ENCODE measurements at places on chromosomes 1 and 21. TPM values are rescaled to one million over a fixed set of nuclear protein-coding genes. Genes with fewer than 3 reads are reported as not detected.

- DNase-seq = no peak
- H3K4me3 ChIP-seq = no peak overlapping the region
- no peak overlapping the region for H3K27ac ChIP-seq
- H3K4me1 ChIP-seq = peaks cover 4% of the 10 kb centered on the region
- H3K27me3 ChIP-seq = peaks cover 19% of the 10 kb centered on the region
Measured at GRCh38 chr1:40312238-40313205, 4.6 kb downstream of the COL9A2 start.

GRCh38 chr1:154221278-154222001, 685 bp downstream of the UBAP2L start:
- H3K4me3 ChIP-seq = peak overlapping the region; percentile 88
- H3K36me3 ChIP-seq = peaks cover 4% of the 10 kb centered on the region
- peak overlapping the region; percentile 93 for H3K27ac ChIP-seq
- H3K4me1 ChIP-seq = peaks cover 7% of the 10 kb centered on the region
- peak; percentile 83 for DNase-seq

- no peaks in the 10 kb centered on the region for H3K36me3 ChIP-seq
- no peak overlapping the region for H3K27ac ChIP-seq
- H3K27me3 ChIP-seq = no peaks in the 10 kb centered on the region
- no peak overlapping the region for H3K4me3 ChIP-seq
Measured at GRCh38 chr21:38777531-38777930, 28.2 kb upstream of the ETS2 start.

GRCh38 chr21:16081304-16081703, 351.5 kb downstream of the USP25 start:
- H3K4me1 ChIP-seq = no peaks in the 10 kb centered on the region
- DNase-seq = no peak
- no peaks in the 10 kb centered on the region for H3K36me3 ChIP-seq

DNA sequence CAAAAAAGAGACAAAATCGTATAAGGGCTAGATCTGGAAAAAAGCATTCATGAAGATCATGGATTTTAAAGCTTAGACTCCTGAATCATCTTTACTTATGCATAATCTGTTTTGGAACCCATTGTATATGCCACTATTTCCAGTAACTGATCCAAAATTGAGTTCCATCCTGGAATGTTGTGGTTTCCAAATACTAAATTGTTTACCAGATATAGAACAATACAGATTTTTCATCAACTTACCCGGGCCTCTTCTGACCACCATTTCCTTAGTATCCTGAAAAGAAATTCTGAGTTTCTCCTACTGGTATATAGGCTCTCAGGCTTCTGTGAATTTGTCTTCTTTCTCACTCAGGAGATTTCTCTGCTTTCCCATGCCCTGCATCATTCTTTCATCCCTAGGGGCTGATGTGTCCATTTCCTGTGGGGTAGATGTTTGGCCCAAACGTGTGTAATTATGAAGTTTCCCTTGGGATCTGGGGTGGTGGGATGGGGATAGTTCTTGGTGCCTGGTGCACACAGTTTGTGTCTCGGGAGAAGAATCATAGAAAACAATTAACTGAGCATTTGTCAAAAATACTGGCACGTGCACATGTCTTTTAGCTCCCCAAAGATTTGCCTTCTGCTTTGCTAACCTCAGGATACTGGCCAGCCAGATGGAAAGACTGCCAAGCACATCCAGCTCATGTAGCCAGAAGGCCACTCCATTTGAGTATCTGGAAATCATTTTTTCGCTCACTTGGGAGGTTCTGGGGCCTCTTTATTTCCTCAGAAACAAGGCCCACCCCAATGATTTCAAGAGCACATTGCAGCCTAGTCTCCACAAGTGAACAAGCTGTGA, 127.8 kb downstream of the NTMT2 start:
- no peak for DNase-seq
- H3K36me3 ChIP-seq = no peaks in the 10 kb centered on the region
- no peaks in the 10 kb centered on the region for H3K27me3 ChIP-seq
- no peak overlapping the region for H3K4me3 ChIP-seq

- peaks cover 97% of the 10 kb centered on the region for H3K27me3 ChIP-seq
- H3K4me1 ChIP-seq = no peaks in the 10 kb centered on the region
- no peak overlapping the region for H3K27ac ChIP-seq
- H3K36me3 ChIP-seq = no peaks in the 10 kb centered on the region
- no peak overlapping the region for H3K4me3 ChIP-seq
Measured at GRCh38 chr1:50424045-50424883, 1.0 kb upstream of the DMRTA2 start.

GRCh38 chr1:24575905-24576587, 20.2 kb downstream of the NCMAP start:
- no peak overlapping the region for H3K27ac ChIP-seq
- no peak overlapping the region for H3K4me3 ChIP-seq
- no peak for DNase-seq
- H3K4me1 ChIP-seq = no peaks in the 10 kb centered on the region
- H3K27me3 ChIP-seq = no peaks in the 10 kb centered on the region

DNA sequence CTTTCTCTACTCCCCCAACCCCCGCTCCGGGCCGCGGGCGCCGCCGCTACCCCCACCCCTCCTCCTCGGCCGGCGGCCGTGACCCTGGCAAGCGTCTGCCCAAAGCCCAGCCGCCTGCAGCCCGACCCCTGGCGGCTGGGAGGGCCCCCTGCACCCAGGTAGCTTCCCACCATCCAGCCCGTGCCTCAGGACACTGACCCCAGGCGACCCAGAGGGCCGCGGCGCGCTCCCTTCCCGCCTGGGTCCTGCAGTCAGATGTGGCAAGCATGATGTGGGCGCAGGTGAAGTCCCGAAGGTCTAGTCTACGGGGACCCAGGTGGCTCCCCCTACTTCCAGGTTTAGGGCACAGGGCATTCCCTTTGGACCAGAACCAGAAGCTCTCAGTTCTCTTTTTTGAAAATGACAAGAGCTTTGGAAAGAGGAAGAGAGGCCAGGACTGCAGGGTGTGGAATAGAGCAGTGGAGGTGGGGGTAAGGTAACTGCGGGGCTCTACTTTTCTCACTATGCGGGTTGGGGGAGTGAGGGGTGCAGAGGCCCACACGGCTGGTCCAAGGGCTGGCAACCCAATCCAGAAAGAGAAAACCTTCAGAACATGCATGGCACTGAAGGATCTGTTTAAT, at the start of gene DENND4B:
Gene DENND4B, minus strand, starts transcription at position 97 of the 620 bp plus-strand sequence. CDS start 2,344 bp downstream, outside the sequence.
- H3K4me3 ChIP-seq = peak within 1 kb of the TSS; percentile 86
- no peaks in the 10 kb centered on the region for H3K27me3 ChIP-seq
- peaks cover 18% of the 10 kb centered on the region for H3K36me3 ChIP-seq
- H3K4me1 ChIP-seq = peaks cover 4% of the 10 kb centered on the region

DNA sequence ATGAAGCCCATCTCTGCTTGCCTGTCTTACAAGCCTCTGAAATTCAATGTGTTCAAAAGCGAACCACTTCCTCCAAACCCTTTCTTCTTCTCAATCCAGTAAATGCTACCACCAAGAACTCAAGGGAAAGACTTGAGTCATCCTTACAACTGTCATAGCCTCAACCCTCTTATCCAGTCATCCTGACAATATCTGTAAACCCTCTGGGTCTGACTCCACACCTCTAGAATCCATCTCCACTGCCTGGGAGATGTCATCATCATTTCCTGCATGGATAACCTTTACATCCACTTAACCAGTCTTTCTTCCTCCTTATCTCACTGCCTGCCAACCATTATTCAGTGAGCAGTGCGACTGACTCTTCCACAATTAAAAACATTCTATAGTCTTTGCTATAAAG, 441.1 kb downstream of the SETD4 start:
- H3K27ac ChIP-seq = no peak overlapping the region
- H3K4me1 ChIP-seq = no peaks in the 10 kb centered on the region
- H3K36me3 ChIP-seq = no peaks in the 10 kb centered on the region
- no peaks in the 10 kb centered on the region for H3K27me3 ChIP-seq
- no peak overlapping the region for H3K4me3 ChIP-seq

DNA sequence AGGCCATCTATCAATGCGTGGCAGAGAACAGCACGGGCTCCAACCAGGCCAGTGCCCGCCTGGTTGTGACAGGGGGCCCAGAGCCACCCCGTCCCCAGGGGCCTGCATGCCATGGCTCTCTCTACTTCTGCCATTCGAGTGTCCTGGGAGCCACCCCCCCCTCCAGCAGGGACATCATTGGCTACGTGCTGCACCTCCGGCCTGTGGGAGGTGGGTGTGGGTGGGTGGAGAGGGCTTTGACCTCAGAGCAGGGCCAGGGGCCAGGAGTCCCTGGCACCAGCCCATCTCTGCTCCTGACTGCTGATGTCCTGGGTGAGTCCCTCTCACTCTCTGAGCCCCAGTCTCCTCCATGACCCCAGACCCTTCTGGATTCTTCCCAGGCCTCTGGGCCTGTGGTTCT, 25.3 kb downstream of the SLC27A3 start:
- no peaks in the 10 kb centered on the region for H3K36me3 ChIP-seq
- peaks cover 2% of the 10 kb centered on the region for H3K4me1 ChIP-seq
- no peak overlapping the region for H3K27ac ChIP-seq
- no peak overlapping the region for H3K4me3 ChIP-seq

DNA sequence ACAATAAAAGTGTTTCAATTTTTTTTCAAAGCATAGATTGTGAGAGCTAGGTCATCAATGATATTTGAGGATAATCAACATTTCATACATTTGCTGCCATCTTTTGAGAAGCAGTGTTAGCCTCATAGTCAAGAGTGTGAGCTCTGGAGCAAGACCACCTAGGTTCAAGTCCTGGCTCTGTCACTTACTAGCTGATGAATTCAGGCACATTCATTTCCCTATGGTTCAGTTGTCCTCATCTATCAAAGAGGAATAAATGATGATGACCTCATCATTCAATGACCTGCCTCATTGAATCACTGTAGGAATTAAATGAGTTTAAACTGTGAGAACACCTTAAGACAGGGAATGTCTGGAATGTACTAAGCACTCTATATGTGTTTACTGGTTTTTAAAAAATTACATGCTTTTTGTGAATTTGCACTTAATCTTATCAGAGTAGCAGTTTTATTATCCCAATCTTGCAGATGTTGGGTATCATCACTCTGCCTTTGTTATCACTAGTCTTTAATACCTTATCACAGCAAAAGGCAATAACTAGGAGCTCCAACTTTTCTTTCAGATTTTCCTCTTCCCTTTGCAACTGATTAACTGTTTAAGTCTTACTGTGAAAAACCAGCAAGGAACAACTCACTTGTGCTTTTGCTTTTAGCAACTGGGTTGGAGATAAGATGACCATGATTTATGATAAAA, 47.4 kb downstream of the SLC30A10 start:
- no peaks in the 10 kb centered on the region for H3K4me1 ChIP-seq
- H3K27me3 ChIP-seq = no peaks in the 10 kb centered on the region
- peak; percentile 5 for DNase-seq
- H3K27ac ChIP-seq = no peak overlapping the region
- no peak overlapping the region for H3K4me3 ChIP-seq

- H3K36me3 ChIP-seq = no peaks in the 10 kb centered on the region
- no peaks in the 10 kb centered on the region for H3K27me3 ChIP-seq
- H3K27ac ChIP-seq = no peak overlapping the region
- H3K4me3 ChIP-seq = no peak overlapping the region
- H3K4me1 ChIP-seq = peaks cover 3% of the 10 kb centered on the region
Measured at GRCh38 chr1:204169858-204170257, 3.7 kb upstream of the REN start.

- H3K27me3 ChIP-seq = peaks cover 3% of the 10 kb centered on the region
- no peak overlapping the region for H3K4me3 ChIP-seq
- H3K36me3 ChIP-seq = no peaks in the 10 kb centered on the region
- no peak overlapping the region for H3K27ac ChIP-seq
- no peak for DNase-seq
Measured at GRCh38 chr1:6409053-6409452, 10.7 kb downstream of the HES2 start.

- H3K27me3 ChIP-seq = no peaks in the 10 kb centered on the region
- H3K36me3 ChIP-seq = no peaks in the 10 kb centered on the region
- no peak for DNase-seq
Measured at GRCh38 chr21:45742247-45742646, 98.7 kb downstream of the PCBP3 start.

DNA sequence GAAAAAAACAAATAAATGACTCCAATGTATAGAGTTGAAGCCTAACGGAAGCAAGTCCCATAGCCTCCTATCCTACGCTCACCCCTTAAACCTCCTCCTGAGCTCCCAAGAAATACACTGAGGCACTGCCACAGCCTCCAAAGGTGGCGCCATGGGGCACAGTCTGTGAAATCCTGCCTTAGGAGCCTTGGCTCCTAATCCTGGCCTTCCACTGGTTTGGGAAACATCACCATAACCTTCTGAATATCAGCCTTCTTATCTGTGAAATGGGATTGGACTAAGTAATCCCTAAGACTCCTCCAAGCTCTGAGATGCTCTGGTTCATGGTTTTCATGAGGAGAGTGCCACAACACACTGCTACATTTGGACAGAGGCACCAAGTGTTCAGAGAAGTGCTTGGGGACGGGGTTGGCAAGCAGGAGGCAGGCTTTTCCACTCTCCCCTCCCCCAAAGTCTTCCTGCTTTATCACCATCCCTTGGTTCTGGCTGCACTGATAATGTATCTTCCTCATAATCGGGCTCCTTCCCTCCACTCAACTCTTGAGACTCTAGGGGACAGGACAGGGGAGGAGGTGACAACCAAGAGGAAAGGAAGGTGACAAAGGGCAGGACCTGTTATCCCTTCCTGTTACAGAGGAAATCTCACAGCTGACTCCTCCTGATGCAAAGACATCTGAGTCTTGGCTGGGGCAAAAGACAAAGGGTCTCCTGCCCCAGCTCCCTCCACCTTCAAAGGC, 2.7 kb downstream of the SLAMF7 start:
- no peaks in the 10 kb centered on the region for H3K4me1 ChIP-seq
- no peak for DNase-seq

DNA sequence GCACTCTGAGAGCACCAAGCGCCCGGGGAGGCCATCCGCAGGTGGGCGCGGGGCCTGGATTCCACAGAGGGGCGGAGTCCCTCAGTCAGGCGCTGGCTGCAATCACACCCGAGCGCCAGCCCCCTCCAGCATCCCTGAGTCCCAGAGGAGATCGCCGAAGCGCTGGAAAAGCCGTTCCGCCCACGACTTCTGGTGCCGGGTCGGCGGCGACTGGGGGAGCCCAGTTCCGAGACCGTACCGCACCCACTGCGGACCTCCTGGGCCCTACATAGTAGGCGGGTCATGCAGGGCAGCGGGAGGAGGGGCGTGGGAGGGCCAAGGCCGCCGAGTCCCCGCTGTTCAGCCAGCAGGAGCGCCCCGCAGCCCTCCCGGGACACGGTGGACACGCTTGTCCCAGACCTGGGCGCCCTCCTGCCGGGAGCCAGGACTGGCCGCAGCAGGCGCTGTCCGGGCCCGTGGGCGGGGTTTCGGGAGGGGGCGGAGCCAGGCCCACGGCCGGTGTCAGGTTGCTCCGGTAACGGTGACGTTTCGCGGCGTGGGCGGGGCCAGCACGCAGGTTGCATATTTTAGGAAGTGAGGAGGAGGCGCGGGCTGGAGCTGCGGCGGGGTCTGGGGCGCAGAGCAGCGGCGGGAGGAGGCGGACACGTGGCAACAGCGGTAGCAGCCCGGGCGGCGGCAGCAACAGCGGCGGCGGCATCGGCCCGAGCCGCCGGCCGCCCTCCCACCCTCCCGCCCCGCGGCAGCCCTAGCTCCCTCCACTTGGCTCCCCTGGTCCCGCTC, at the start of gene ATP1A1:
Gene ATP1A1, plus strand, starts transcription at position 594 of the 780 bp plus-strand sequence. CDS start 268 bp downstream, outside the sequence.
- H3K4me1 ChIP-seq = peaks cover 22% of the 10 kb centered on the region
- H3K27me3 ChIP-seq = peaks cover 6% of the 10 kb centered on the region
- peak within 1 kb of the TSS; percentile 73 for H3K4me3 ChIP-seq
- H3K36me3 ChIP-seq = no peaks in the 10 kb centered on the region

- DNase-seq = no peak
- no peak overlapping the region for H3K27ac ChIP-seq
- no peaks in the 10 kb centered on the region for H3K36me3 ChIP-seq
- peaks cover 6% of the 10 kb centered on the region for H3K4me1 ChIP-seq
Measured at GRCh38 chr1:14517841-14518180, 80.7 kb upstream of the KAZN start.

Gene CFHR5
- not detected for total RNA-seq

Gene SHISAL2A
- not detected for total RNA-seq

Gene CLCA4
- total RNA-seq = not detected

Gene KRTAP19-1
- not detected for total RNA-seq

Gene ADGRL4
- total RNA-seq = 5.0 TPM

Gene DPT
- 4.1 TPM for total RNA-seq
